ENCODE measurements at places on chromosomes 7 and 10.

DNA sequence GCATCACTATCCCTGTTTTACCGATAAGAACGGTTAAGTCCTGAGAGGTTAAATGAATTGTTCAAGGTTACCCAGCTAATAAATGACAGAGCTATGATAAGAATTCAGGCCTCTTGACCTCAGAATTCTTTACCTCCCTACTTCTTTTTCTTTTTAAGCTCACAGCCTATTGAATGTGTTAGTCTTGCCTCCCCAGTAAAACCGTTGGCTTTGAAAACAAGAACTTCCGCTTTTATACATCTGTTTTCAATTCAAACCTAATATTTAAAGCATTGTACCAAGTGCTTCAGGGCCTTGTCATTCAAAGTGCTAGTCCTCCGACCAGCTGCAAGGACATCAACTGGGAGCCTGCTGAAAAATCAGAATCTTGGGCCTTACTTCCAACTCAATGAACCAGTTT lies 15.6 kb downstream of the SEC31B start:
- no peak for DNase-seq

- DNase-seq = no peak
Measured at GRCh38 chr10:79022565-79023230, 46.1 kb upstream of the ZMIZ1 start.

GRCh38 chr10:132207536-132208461 lies 21.1 kb downstream of the DPYSL4 start:
- DNase-seq = no peak

DNA sequence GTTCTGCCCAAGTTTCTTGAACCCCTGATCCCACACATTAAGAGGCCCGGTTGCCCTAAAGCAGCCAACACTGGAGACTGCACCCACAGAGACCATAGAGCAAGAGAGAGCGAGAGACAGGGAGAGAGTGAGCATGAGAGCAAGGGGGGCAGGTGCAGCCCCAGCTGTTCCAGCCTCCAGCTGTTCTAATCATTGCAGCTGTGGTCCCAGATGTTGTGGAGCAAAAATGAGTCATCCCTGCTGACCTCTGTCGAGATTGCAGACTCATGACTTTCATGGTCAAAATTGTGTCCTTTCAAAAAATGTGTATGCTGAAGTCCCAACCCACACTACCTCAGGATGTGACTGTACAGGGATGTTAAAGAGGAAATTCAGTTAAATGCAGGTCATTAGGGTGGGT lies 143.9 kb upstream of the FRMD4A start:
- no peak for DNase-seq

DNA sequence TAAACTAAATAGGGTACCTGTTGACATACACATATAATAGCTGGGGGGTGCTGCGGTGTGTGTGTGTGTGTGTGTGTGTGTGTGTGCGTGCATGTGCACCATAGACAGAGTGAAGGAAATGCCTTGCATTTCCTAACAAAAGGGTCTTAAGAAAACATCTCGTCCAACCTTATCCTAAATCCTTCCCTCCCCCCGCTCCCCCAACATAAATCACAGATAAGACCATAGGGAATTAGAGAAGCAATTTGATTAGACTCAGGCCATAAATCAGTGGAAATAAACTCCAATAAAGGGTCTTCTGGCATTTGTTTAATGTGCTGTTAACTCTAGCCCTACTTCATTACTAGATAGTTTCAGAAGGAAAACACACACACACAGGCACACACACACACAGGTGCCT lies 148.5 kb downstream of the PPP1R17 start:
- DNase-seq = no peak

- DNase-seq = no peak
Measured at GRCh38 chr7:23472956-23473843, 2.9 kb upstream of the IGF2BP3 start.

DNA sequence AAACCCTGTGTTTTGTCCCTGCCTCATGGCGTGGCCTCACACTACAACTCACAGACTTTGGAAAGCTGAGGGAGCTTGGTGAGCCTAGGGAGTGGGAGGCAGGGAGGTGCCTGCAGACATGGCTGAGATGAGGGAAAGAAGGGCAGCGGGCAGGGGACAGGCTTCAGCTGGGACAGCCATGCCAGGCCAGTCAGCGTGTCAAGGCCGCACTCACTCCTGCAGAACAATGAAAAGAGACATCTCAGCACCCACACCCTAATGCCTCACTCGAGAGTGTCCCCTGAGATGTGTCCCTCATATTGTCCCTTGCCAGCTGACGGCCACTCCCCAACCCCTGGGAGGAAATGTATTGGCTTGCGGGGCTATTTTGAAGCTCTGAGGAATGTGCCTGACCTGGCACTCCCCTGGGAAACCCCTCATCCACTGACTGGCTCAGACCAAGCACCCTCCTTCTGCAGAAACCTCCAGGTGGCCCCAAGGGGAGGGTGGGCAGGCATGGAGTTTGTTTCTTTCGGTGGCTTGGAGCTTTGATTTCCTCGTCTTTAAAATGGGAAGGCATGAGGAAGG lies 31.6 kb downstream of the SH3PXD2A start:
- DNase-seq = no peak

- DNase-seq = no peak
Measured at GRCh38 chr7:4100691-4101090, 581.4 kb upstream of the FOXK1 start.

GRCh38 chr7:71851776-71852498 lies 560.2 kb downstream of the CALN1 start:
- no peak for DNase-seq

- no peak for DNase-seq
Measured at GRCh38 chr7:64618785-64619456, 47.0 kb upstream of the ZNF107 start.

- no peak for DNase-seq
Measured at GRCh38 chr7:155811560-155811894, 736 bp downstream of the SHH start.

DNA sequence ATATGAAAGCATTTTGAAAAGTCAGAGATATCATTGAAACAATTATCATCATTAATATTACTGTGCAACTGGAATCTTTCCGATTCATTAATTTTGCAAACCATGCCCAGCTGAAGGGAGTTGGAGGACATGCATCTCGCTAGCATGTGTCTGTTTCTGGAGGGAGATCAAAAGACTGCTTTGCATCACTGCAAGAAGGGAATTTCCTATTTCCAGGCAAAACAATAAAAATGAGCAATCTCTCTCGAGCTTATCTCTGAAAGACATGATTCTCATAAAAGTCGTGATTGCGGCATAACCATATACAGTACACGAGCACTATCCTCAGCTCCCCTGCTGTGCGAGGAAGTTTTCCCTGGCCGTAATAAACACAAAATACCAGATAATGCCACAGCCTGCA lies 607.6 kb upstream of the DPP6 start:
- DNase-seq = no peak

DNA sequence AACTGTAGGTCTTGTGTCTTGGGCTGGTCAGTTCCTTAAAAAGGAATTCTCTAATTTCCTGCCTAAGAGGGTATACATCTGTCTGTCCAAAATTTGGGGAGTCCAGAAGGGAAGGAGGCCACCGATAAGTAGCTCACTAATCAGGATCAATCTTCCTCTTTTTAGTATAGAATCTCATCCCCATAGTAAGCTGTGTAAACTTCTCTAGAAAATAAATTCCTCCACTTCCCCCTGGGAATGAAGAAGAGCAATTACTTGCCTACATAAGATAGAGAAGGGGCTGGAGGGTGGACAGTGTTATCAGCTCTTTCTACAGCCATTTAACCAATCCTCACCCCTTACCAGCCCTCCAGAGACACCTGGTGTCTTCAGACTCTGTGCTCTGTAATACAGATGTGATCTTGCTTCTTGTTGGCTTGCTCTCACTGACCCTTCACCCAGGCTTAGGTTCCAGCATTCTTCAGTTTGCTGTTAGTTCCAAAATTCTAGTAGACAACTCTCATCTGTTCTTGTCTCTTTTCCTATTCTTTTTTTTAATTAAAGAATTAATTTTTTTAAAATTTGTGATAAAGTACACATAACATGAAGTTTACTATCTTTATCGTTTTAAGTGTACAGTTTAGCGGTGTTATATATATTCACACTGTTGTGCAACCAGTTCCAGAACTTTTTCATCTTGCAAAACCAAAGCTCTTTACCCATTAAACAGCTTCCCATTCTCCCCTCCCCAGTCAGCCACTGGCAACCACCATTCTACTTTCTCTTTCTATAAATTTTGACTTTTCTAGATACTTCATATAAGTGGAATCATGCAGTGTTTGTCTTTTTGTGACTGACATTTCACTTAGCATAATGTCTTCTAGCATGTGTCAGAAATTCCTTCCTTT lies 6.5 kb upstream of the PRKAR2B start:
- DNase-seq = no peak

- no peak for DNase-seq
Measured at GRCh38 chr10:4006051-4006450, 221.0 kb upstream of the KLF6 start.

GRCh38 chr10:57986422-57986821 lies 281.3 kb downstream of the IPMK start:
- no peak for DNase-seq

DNA sequence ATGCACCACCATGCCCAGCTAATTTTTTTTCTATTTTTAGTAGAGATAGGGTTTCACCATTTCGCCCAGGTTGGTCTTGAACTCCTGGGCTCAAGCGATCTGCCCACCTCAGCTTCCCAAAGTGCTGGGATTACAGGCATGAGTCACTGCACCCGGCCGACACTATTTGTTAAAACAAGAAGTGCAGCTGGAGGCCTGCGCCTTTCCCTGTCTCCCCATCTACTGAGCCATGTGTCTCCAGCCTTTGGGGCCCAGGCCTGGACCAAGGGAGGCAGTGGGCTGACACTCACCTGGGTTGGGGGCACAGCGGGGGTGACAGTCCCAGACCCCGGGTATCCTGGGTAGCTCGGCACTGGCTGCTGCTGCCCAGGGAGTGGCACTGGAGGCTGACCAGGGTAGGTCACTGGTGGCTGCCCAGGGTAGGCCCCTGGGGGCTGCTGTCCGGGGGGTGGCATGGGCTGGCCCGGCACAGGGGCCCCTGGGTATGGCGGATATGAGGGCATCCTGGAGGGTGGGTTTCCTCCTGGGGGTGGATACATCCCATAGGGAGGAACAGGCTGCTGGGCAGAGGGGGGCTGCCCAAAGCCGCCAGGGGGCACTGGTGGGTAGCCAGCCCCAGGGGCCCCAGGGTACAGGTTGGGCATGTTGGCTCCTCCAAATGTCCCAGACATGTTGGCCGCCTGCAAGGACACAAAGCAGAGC lies 36.3 kb downstream of the PLAC9 start:
- DNase-seq = no peak

DNA sequence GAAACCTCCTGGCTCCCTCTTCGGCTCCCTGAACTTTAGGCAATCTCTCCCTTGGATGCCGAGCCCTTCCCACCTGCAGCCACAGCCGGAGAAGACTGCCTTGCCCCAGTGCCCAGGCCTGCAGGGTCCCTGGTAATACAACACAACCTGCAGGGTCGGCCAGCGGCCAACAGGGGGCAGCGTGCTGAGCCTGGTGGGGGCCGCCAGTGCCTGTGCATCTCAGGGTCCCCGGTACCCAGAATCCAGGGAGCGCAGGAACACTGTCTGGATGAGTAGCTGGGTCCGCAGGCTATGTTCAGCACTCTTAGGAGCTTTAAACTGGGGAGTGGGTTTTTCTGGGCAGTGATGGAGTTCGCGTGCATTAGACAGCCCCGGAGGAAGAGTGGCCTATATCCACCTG lies 17.5 kb upstream of the C10orf71 start:
- no peak for DNase-seq

GRCh38 chr10:48658243-48658974 lies 26.3 kb upstream of the WDFY4 start:
- peak; percentile 49 for DNase-seq

- no peak for DNase-seq
Measured at GRCh38 chr7:22375359-22376048, 18.6 kb upstream of the RAPGEF5 start.

GRCh38 chr10:72691863-72692743 lies at the start of gene MCU:
MCU (plus strand) TSS chr10:72692143; CDS start chr10:72692152, 9 bp downstream.
- DNase-seq = peak; percentile 89

GRCh38 chr10:1465993-1466764 lies 271.1 kb downstream of the ADARB2 start:
- no peak for DNase-seq

GRCh38 chr10:110076559-110077318 lies 69.0 kb downstream of the ADD3 start:
- DNase-seq = no peak

DNA sequence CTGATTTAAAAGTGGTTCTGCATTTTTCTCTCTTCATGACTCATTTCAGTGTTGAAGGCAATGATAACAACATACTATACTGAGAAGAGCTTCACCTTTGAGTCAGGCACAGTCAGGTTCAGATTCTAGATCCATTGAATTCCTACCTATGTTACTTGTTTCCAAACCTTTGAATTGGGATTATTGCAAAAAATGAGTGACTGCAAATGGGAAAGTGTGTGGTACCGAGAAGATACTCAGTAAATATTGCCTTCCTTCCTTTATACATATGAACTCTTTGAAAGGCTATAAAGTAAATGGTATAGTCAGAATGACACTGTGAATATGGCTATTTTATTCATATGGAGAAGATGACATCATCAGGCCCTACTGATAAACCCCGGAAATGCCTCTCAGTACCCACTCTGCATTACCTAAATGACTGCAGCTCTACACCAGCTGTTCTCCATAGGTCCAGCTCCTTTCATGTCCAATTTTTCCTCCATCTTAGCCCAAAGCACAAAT lies 66.7 kb upstream of the FGL2 start:
- no peak for DNase-seq

DNA sequence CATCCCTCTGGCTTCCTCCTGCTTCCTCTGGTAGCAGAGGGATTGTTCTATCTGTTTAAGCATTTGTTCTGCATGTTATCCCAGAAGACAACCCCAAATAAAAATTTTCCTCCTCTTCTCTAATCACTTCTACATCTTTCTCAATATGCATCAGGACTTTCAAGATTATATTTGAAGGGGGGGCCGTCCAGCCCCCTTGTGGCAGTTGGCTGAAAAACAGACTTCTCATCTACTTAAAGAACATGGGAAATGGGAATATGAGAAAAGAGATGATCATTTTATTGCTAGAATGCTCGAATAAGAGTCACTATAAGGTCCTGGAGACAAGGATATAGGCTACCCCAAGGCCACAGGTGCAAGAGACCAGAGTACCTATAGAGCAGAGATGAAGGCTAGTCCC lies 466.0 kb downstream of the REEP3 start:
- DNase-seq = no peak

GRCh38 chr10:43395571-43396060 lies 13.4 kb downstream of the HNRNPF start:
- no peak for DNase-seq

GRCh38 chr7:128755819-128756476 lies 16.8 kb downstream of the CALU start:
- DNase-seq = peak; percentile 57

GRCh38 chr10:33731322-33731721 lies 396.9 kb upstream of the NRP1 start:
- DNase-seq = no peak

DNA sequence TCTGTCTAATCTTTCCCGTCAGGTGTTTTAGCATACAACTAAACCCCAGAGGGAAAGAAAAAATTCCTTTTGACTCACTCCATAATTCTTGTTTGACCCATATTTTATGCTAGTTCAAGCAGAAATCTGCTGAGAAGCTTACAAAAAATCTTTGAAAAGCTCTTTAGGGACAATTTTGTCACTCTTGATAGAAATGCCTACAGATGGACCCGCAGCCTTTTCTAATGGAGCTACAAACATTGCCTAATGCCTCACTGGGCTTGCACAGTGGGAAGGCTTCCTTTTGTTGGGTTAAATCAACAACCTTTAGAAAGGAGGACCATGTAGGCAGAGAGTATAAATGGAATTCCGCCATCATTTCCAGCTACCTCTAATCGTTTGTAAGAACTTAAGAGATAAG lies 344.5 kb downstream of the PCLO start:
- DNase-seq = no peak
